ENCODE measurements at places on chromosomes 3 and 15.

GRCh38 chr3:126350502-126351085 lies 6.6 kb downstream of the KLF15 start:
- no peak for DNase-seq

DNA sequence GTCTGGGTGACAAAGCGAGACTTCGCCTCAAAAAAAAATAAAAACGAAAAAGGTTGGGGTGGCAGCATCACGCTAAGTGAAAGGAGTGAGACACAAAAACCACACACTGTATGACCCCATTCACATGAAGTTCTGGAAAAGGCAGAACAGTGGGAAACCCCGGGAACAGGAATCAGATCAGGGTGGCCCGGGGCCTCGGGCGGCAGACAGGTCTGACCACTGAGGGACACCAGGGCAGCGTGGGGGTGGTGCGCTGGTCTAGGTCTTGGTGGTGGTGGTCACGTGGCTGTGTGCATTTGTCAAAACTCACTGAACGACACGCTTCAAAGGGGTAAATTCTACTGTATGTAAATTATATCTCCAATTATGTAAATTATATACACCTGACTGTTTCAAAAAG lies 79.7 kb upstream of the PRR20G start:
- DNase-seq, result no peak

GRCh38 chr3:37067577-37067976 lies 74.3 kb downstream of the MLH1 start:
- no peak for DNase-seq

- no peak for DNase-seq
Observed at GRCh38 chr3:175865724-175866123, 1006.6 kb downstream of the NAALADL2 start.

DNA sequence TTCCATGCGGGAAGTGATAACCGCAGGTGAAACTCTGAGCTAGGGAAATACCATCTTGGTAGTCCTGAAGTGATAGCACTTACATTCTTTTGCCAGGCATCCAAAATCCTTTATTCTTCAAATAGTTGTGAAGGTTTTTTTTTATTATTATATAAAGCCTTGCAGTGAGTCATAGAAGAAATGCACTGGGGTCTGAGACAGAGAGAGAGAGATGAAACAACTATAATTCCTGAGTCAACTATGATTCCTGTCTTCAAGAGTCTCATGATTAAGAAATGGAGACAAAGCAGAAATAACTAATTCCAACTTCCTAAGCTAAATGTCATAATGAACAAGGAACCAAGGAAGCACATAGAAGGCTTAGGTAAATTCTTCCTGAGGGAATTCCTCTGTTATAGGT lies 495.6 kb downstream of the LPP start:
- DNase-seq, result no peak

GRCh38 chr15:41487802-41488201 lies 5.9 kb upstream of the ITPKA start:
- peak; percentile 50 for DNase-seq

DNA sequence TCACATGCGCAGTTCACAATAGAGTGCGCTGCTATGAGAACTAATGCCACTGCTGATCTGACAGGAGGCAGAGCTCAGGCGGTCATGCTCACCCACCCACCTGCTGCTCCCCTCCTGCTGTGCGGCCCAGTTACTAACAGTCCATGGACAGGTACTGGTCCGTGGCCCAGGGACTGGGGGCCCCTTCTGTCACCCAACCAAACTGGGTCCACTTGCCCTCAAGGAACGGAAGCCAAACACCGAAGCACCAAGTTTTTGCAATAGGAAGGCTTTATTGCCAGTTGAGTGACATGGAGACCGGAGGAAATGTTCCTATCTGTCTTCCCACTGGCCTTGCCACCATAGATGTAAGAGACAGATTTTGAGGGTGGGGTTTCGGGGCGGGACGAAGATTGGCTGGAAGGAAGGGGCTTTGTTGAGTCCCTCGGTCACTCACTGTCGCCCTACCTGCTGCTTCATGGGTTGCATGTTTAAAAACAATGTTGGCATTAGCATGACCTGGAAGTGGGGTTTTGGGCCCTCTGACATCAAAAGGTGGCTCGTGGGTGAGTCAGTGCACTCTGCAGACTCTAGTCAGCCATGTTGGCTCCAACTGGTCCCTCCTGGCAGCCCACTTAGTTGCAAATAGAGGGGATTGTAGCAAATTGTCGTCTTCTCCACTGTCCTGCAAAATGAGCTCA lies 141.0 kb downstream of the TJP1 start:
- DNase-seq, result no peak
